ENCODE measurements at places on chromosomes 2 and 18. TPM values are rescaled to one million over a fixed set of nuclear protein-coding genes. Genes with fewer than 3 reads are reported as not detected.

DNA sequence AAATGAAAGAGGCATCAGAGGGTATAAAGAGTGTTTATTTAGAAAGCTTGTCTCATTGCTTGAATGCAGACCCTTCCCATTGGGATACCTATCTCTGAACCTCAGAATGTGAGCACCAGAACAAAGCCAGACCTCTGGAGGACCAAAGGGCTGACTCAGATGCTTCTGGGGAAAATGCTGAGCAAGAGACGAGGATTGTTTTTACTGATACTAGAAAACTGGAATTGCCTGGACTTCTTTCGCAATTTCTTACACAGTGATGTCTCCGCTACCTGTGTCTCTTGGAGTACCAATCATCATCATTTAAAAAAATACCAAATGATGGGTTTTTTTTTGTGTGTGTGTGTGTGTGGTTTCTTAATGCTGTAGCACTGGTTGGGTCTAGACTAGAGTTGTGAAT lies 55.6 kb upstream of the CCDC85A start:
- no peak for DNase-seq

The SLC11A1 gene
- total RNA-seq: 0.22 TPM

The CYP27A1 gene
- 28.6 TPM for total RNA-seq

The KIF1A gene
- 69.2 TPM for total RNA-seq

- no peak for DNase-seq
Observed at GRCh38 chr2:72843301-72843700, 17.5 kb upstream of the EXOC6B start.

The UGT1A1 gene
- not detected for total RNA-seq

The RAD51AP2 gene
- total RNA-seq: not detected

DNA sequence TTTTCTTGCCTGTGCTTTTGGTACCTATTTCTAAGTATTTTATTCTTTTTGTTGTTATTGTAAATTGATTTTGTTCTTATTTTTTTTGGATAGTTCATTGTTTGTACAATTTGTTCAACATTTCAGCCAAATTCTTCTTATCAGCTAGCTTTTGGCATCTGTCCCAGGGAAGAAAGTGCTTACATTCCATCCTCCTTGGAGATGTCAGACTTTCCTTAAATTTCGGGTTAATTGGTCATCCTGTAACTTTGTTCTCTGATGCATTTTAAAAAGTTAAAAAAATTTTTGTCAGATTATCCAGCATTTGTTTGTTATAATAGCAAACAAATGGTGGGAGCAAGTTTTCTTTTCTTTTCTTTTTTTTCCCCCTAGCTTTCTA lies 60.3 kb downstream of the PTH2R start:
- no peak for DNase-seq

The IL36RN gene
- not detected for total RNA-seq

The SUCLG1 gene
- 78.4 TPM for total RNA-seq

The TAF4B gene
- 7.1 TPM for total RNA-seq

GRCh38 chr2:21043744-21044532 lies at the start of gene APOB:
Gene APOB, minus strand, starts transcription at chr2:21044073. Its CDS starts 128 bp downstream, at chr2:21043945.
- no peak for DNase-seq

The HYCC2 gene
- 4.1 TPM for total RNA-seq

GRCh38 chr2:127472268-127472667 lies 54.0 kb downstream of the IWS1 start:
- no peak for DNase-seq

- no peak for DNase-seq
Observed at GRCh38 chr2:236754271-236754944, 184.8 kb downstream of the ACKR3 start.

All from epithelial cell of proximal tubule (primary cell).